ENCODE measurements at places on chromosomes 13 and 19. TPM values are rescaled to one million over a fixed set of nuclear protein-coding genes. Genes with fewer than 3 reads are reported as not detected.

- no peak for DNase-seq
Observed at GRCh38 chr13:70090036-70090723, 17.4 kb upstream of the ATXN8OS start.

GRCh38 chr19:13195678-13196077 is 45.5 kb downstream of the IER2 start:
- DNase-seq, result no peak

- DNase-seq, result no peak
Observed at GRCh38 chr19:10399878-10400277, 3.5 kb downstream of the CDC37 start.

MIA gene
- 3.6 TPM for total RNA-seq

DNA sequence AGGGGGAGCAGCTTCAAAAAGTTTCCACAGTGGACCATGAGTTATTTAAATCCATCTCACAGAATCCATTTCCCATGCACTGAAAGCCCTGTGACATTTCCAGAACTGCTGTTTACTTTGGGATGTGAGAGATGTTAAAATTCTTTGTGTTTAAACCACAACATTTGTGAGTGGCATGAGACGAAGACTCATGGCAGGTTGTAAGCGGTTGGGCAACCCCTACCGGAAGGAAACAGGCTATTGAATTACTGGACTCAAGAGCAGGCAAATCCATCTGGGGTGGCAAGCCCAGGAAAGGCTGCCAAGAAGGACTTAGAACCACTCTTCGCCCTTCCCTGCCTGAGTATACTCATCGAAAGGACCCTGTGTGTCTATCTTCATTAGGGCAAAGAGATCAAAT is 22.3 kb upstream of the CLDN10 start:
- DNase-seq, result no peak

ICAM4 gene
- 0.93 TPM for total RNA-seq

DNA sequence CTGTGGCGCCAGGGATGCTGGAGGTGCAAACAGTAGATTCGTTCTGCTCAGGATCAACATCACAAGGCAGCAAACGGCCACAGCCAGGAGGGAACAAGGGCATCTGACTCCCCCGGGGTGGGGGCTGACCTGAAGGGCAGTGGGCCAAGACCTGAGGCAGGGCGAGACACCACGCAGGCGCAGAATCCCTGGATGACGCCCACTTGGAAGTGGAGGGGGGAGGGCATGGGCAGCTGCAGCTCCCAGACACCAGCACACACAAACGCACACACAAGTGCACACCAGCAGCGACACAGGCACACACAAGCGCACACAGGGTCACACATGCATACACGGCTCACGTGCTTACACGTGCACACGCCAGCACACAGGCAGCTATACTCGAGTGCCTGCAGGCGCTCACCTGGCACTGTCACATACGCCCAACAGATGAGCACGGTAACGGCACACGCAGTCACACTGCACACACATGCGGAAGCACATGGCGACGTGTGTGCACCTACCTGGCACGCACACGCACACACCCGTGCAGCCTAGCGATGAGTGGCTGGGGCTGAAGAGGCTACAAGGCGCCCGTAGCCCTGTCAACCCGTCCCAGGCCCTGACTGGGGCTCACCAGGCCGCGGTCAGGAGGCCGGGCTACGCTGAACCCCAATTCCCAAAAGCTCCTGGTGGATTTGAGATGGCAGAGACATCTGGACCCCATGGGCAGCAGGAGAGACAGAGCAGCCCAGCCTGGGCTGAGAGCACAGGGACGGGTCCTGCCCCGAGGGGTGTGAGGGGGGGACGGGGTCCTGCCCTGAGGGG is 5.5 kb downstream of the C2CD4C start:
- DNase-seq, result peak; percentile 62

CEACAM16 gene
- total RNA-seq, result 0.36 TPM

CSNK1A1L gene
- not detected for total RNA-seq

GRCh38 chr13:20363172-20363571 is 131.1 kb upstream of the GJB6 start:
- no peak for DNase-seq

DNA sequence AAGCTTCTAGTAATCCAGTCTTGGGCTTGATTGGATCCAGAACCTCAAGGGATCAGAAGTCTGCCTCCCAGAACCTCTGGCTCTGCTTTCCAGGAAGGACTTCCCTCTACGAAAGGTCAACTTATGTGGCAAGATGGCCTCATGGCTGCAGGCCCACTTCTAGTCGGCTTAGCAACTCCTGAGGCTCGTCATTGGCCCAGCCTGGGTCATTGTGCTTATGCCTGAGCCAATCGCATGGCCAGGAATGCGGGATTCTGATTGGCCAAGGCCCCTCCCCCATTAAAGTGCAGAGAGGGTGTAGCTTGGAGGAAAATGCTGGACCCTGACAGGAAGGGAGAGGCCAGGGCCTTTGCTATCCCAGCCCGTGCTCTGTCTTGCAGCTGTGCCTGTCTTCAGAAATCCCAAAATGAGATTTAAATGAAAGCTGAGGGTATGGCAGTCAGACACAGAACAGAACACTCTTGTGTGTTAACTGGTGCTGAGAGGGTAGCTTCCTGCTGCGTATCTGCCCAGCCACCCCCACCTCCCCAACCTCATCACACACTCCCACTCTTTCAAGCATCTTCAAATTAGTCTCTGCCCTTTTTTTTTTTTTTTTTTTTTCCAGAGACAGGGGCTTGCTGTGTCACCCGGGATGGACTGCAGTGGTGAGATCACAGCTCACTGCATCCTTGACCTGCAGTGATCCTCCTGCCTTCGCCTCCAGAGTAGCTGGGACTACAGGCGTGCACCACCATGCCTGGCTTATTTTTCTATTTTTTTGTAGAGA is 5.5 kb upstream of the CCNE1 start:
- peak; percentile 68 for DNase-seq

- DNase-seq, result no peak
Observed at GRCh38 chr13:52809310-52809769, 39.1 kb downstream of the PCDH8 start.

DNA sequence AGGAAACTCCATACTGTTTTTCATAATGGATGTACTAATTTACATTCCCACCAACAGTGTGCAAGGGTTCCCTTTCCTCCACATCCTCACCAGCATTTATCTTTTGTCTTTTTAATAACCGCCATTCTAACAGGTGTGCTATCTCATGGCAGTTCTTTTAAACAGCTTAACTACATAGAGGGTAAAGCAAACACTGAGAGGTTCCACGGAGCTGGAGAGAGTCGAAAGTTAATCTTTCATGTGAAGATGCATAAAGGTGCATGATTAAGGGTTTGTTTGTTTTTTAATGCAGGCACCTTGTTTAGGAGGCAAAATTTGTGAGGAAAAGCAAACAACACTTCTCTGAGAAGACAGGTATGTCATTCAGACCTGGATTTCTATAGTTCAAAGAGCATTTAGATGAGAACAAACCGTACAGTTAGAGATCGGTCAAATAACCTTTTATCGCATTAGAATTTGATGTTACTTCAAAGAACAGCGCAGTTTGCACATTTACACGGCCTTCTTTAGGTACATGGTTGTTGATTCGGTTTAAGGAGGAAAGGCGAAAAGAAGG is 193.9 kb downstream of the RBM26 start:
- no peak for DNase-seq

GRCh38 chr13:90997951-90998350 is 349.5 kb upstream of the MIR17HG start:
- no peak for DNase-seq

DNA sequence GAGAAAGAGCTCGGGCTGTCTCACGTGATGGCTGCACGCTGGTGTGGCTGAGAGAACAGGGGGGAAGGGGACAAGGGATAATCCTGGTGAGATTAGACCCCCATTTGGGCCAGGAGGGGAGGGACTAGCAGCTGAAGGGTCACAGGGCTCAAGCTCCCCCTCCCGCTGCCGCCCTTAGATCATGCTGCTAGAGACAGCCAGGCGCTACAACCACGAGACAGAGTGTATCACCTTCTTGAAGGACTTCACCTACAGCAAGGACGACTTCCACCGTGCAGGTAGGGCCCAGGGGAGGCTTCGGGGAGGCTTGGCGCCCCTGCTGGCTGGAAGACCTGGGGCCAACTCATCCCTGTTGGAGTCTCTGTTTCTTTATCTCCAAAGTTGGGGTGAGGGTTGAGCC is 3.3 kb downstream of the NR1H2 start:
- no peak for DNase-seq

All from aorta (tissue), 5 donors.